Fibroblast of gingiva (primary cell): ENCODE measurements at places on chromosomes 3 and 15.

- peak; percentile 71 for DNase-seq
These were observed 7.3 kb downstream of the RAB27A start for GRCh38 chr15:55282284-55282833.

- no peak for DNase-seq
These were observed 43.2 kb downstream of the CMTM8 start for GRCh38 chr3:32281570-32282106.

GRCh38 chr3:187082758-187083375 lies 56.4 kb downstream of the RPL39L start:
- DNase-seq, result no peak

DNA sequence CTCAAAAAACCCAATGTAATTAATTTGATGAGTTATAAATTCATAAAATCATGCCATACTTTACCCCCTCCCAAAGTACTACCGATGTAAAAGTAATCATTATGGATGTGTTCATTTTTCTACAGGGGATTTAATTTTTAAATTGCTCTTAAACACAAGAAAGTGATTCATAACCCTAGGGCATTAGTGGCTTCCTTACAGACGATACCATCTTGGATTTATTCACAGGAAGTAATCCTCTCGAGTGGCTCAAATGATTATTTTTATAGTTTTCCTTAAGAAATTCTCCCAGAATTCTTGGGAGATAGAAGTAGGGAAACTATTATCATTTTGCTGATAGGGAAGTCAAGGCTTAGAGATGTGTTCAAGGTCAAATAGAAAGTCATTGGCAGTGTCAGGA lies 80.9 kb downstream of the PEX5L start:
- DNase-seq, result no peak

GRCh38 chr15:57505949-57506391 lies 85.7 kb upstream of the MYZAP start:
- DNase-seq, result no peak

GRCh38 chr15:58136731-58137130 lies 1.4 kb upstream of the AQP9 start:
- DNase-seq, result no peak
